ENCODE measurements at places on chromosomes 13 and 19.

DNA sequence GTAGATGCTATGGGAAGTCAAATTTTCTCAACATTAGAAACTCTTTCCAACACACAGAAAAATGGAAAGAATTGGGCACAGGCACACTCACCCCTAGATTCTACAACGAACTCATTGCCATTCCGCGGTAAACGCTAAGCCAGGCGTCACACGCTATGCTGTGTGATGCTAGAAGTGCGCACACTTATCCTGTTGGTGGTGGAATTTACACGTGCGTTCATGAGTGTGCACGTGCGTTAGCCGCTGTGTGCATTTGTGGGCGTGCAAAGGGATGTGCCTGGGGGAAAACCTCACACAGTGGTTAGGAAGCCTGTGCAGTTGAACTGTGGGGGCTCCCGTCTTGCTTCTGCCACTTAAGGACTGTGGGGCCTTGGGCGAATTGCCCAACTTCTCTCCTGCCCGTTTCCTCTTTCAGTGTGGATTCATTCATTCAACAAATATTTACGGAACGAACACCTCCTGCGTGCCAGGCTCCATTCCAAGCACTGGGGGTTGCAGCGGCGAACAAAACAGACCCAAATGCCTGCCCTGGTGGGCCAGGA lies 7.7 kb downstream of the NFILZ start:
- DNase-seq: peak; percentile 64

GRCh38 chr13:51626749-51627148 lies 42.5 kb downstream of the WDFY2 start:
- no peak for DNase-seq

DNA sequence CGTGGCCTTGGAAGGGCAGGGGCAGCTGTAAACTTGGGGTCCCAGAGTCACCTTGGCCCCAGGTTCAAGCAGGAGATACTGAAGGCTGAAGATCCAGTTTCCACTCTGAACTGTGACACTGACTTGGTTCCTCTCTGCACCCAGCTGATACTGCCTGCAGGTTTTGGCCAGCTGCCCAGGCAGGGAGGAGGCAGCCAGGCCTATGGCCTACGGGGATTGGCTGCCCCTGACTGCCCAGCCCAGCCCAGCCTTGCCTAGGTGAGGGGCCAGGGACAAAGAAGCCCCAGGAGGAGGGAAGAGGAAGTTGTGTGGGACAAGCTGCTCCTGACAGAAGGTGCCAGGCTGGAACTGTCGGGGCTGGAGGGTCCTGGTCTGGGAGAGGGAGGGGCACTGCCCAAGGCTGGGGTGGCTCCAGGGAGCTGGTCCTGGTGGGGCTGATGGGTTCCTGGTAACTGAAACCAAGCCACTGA lies 51.7 kb upstream of the CYP4F8 start:
- peak; percentile 13 for DNase-seq

DNA sequence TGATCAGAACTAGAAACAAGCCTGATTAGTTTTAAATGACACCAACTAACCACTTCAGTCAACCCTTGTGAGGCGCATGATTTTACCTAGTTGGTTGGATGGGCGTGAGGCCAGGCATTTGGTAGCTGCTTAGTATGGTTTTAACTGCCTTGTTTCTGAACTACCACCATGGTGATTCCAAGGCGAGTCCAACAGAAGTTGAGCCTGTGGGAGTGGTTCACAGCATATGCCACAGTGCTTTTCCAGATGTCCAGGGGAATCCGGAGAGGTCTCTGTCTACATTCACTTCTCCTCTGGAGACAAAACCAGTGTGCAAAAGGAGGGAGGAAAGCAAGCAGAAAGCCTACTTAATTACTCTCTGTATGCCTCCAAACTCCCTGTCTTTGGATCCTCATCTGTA lies 524.1 kb downstream of the GPC6 start:
- no peak for DNase-seq
